ENCODE measurements at places on chromosomes 16 and 17.

GRCh38 chr17:14011740-14012405 lies 57.4 kb upstream of the COX10 start:
- DNase-seq = no peak

DNA sequence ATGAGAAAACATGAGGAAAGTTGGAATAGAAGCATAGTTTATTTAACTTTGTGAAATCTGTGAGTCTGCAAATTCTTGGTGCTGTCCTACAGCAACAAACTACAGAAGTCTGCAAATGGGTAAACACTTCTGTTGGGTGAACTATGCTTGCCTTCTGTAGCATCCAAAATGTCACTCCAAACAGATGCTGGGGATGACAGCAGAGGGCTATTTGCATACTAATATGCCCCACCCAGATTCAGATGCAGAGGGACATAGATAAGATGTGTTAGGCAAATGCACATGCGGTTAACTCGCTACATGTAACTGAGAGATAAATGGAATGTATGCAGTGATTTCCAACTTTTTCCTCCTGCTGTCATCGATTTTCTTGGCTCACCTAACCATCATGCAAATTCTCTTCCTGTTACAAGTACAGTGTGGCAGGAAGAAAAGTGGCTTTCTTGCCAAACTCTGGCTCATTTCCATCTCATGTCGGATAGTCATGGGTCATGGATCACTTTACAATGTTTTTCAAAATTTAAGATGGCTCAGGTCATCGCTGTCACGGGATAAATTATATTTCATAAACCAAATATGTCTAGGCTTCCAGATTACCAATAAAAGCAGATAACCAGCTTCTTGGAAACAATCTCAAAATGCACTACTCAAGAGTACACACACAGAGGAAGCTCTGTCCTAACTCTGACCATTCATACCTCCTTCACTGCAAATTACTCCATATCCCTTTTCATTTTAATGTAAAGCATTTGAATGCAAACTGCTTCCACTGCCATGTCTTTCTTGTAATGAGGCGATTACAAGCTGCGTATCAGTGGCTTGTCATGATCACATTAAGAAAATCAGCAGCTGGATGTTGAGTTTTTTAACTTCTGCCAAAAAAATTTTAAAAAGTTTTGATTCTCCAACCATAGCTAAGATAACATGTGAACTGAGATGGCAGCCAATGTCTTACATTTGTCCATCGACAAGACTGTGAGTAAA lies 47.7 kb downstream of the ADAMTS18 start:
- DNase-seq = no peak

DNA sequence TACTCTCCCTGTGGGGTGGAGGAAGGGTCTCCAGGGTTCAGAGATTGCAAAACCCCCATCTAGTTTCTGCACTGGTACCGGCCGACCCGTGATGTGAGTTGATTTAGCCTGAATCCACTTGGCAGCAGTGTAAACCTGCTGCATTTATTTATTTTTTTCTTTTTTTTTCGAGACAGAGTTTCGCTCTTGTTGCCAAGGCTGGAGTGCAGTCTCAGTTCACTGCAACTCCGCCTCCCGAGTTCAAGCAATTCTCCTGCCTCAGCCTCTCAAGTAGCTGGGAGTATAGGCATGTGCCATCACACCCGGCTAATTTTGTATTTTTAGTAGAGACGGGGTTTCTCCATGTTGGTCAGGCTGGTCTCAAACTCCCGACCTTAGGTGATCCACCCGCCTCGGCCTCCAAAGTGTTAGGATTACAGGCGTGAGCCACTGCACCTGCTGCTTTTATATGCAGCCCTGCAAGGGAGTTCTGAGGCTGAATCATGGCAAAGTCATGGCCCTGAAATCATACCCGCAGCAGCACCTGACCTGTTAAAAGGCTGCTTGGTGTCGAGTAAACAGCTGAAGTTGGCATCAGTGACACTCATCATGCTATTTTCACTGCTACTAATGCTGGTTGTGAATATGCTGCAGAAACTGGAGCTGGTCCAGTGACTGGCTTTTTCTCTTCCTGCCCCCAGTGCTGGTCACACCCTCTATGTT lies 21.4 kb downstream of the DEXI start:
- no peak for DNase-seq

- no peak for DNase-seq
Measured at GRCh38 chr16:26212599-26212998, 520.8 kb downstream of the HS3ST4 start.

DNA sequence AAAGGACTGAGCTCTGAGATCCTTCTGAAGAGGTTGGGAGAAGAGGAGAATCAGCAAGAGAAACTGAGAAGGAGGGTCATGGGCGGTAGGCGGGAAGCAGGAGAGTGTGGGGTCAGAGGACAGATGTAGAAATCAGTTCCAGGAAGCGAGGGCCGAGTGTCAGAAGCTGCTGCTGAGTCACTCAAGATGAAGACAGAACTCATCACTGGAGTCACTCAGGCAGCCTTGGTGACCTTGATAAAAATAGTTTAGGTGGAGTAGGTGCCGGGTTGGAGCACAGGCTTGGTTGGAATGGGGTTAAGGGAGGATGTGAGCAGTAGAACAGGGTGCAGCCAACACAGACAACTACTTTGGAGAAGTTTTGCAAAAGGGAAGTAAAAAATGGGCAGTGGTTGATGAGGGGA lies 6.1 kb upstream of the ITGAM start:
- no peak for DNase-seq

DNA sequence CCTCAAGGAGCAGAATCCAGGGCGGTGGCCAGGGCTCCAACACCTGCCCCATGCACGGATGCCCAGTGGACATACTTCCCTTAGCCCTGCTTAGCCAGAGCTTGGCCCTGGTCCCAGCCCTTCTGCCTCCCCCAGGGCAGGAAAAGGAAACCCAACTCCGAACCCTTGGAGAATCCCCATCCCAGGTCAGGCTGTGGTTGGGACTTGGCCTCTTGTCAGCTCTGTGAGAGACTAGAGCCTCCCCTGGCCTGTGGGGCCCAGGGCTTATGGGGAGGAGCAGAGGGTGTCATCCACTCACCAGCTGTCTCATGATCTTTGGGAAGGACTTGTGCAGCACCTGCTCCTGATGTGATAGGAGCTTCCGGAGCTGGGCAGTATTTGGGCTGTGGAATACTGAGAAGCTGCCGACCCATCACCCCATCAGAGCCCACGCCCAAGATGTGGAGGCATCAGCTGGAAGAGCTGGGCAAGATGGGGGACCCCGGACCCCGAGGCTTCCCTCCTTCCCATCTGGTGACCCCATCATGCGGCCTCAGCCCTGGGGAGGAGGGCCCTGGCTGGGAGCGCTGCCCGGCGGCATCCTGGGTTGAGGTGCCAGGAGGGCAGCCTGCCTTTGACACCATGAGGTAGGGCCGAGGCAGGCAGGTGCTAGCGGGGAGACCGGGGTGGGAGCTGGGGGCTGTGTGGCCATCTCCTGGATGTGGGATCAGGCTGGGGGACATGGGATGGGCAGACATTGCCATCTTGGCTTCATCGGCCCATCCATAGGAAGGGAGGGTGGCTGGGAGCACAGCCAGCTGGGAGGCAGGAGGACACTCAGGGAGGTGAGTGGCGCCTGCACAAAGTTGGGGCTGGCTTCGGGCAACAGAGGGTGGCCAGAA lies 45.1 kb downstream of the TNFRSF13B start:
- no peak for DNase-seq

DNA sequence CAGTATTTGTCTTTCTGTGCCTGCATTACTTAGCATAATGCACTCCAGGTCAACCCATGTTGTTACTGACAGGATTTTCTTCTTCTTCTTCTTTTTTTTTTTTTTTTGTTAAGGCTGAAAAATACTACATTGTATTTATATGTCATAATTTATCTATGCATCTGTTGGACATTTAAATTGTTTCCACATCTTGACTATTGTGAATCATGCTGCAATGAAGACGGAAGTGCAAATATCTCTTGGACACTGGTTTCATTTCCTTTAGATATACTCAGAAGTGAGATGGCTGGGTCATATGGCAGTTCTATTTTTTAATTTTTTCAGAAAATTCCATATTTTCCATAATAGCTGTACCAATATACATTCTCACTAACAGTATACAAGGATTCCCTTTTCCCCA lies 272.7 kb upstream of the PMFBP1 start:
- DNase-seq = no peak

All from NCI-H345 (cell line).